Activated naive CD8-positive, alpha-beta T cell treated with anti-CD3 and anti-CD28 coated beads, Interleukin-2, amount 10 ng/mL, durations not matched to agents 7 days and 5 days (primary cell): ENCODE measurements at places on chromosomes 4 and X. TPM values are rescaled to one million over a fixed set of nuclear protein-coding genes. Genes with fewer than 3 reads are reported as not detected.

DNA sequence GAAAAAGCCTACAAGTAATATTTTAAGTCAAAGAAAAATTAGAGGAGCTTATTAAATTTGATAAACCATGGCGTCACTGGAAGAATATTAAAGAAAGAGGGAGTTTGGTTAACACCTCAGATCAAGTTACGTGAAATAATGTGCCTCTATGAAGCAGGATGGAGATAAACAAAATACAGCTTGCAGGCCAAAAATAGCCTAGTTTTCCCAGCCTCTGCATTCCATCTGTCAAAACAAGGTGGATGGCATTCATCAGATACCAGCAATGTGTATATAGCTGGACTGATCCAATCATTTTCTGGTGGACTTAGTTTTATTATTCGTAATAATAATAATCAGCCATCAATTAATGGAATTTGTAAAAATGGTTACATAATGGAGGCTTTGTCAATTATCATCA, 230.7 kb downstream of the NR3C2 start:
- DNase-seq, result no peak
- H3K27me3 ChIP-seq, result no peaks in the 10 kb centered on the region
- no peaks in the 10 kb centered on the region for H3K36me3 ChIP-seq
- peaks cover 8% of the 10 kb centered on the region for H3K4me1 ChIP-seq
- no peak overlapping the region for H3K27ac ChIP-seq
- no peak overlapping the region for H3K4me3 ChIP-seq

GRCh38 chr4:148649652-148650331, 207.6 kb upstream of the NR3C2 start:
- no peak overlapping the region for H3K27ac ChIP-seq
- no peak for DNase-seq
- H3K4me3 ChIP-seq, result no peak overlapping the region

DNA sequence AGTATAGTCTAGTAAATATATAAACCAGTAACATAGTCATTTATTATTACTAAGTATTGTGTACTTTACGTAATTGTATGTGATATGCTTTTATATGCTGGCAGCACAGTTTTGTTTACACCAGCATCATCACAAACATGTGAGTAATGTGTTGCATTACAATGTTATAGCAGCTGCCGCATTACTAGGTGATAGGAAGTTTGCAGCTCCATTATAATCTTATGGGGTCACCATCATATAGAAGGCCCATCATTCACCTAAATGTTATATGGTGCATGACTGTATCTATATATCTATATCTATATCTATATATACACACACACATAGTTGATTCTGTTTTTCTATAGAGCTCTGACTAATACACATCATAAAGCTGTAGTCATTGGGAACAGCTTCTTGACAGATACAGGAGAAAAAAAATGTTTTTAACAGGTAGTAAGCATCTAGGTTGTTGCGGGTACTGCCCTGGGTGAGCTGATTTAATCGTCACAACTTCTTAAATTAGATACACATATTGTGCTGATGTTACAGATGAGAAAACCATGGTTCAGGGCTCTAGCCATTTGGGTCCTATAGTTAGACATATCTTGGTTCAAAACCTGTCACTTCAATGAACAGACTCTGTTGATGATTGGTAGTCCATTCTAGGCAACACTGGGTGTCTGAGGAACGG, 77.9 kb downstream of the CLNK start:
- no peaks in the 10 kb centered on the region for H3K27me3 ChIP-seq
- H3K4me3 ChIP-seq, result no peak overlapping the region
- no peaks in the 10 kb centered on the region for H3K36me3 ChIP-seq
- no peaks in the 10 kb centered on the region for H3K4me1 ChIP-seq
- H3K27ac ChIP-seq, result no peak overlapping the region

- peaks cover 3% of the 10 kb centered on the region for H3K4me1 ChIP-seq
- no peak overlapping the region for H3K4me3 ChIP-seq
- H3K27me3 ChIP-seq, result peaks cover 3% of the 10 kb centered on the region
- no peaks in the 10 kb centered on the region for H3K36me3 ChIP-seq
Observed at GRCh38 chr4:7364979-7365378, 69.8 kb downstream of the PSAPL1 start.

DNA sequence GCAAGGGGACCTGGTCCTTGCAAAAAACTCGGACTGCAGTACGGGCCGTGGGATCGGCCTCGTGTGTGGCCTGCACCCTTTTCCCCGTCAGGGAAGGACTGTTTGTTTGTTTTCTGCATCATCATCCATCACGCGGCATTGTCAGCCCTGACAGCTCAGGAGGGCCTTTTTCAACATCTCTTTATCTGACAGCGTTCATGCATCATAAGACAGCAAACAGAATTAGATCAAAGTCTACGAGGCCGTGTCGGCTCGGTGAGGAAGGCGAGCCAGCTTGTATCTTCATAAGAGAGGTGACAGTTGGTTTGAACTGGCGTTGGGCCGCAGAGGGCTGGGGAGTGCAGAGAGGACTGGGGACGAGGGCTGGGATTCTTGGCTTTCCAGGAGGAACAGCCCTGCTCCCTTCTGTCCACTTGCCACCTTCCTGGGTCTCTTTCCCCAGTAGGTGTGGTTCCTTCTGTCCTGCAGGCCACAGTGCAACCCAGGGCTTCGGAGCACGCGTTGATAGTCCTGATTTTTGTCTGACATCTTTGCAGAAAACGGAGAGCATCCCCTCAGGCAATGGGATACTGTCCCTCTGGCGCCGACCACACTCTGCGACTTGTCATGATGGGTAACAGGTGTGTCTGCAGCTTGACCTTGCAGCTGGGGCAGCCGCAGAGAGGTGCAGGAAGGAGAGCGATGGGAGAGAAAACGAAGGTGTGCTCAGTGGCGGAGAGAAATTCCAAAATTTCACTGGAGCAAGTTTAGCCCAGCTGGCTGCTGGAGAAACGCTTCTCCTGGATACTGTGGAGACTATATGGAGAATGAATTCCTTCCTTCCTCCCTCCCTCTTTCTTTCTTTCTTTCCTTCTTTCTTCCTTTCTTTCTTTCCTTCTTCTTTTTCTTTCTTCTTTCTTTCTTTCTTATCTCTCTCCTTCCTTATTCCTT, 104.0 kb upstream of the SHOX start:
- H3K4me1 ChIP-seq, result no peaks in the 10 kb centered on the region
- no peak overlapping the region for H3K4me3 ChIP-seq
- H3K27me3 ChIP-seq, result no peaks in the 10 kb centered on the region
- no peaks in the 10 kb centered on the region for H3K36me3 ChIP-seq
- no peak for DNase-seq

DNA sequence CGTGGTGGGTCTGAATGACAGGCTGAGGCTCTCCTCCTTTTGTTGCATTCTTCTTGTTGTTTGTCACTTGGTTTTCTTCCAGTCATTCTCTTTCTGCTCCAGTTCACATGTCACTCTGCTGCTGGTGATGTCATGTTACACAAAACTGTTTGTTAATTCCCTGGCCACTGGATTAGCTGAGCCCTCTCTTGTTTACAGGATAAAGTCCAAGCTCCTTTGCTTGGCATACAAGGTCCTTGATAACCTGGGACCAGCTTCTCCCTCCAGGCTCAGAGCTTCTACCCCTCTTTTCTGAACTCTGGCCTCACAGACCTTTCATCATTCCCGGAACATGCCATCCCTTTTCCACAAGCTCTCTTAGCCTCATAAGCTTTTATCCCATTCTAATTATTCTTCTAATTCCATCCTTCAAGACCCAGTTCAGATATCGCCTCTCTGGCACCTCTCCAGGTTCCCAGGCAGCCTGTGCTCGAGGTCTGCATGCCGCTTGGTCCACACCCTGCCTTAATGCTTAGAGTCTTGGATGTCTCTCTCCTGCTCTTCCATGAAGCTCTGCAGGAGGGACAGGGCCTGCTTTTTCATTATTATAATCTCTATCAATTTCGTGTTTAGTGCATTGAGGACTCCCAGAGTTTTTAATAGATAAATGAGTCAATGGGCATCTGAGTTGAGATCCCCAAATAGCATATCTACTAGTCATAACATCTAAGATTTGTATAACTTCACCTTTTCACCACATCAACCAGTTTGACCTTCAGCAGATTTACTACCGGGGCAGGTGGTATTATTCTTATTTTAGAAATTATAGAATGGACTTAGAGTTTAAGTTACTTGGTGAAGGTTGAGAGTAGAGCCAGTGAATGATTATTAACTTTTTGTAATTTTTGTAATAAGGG, 98.7 kb downstream of the TMEM131L start:
- H3K4me3 ChIP-seq, result no peak overlapping the region
- H3K27ac ChIP-seq, result peak overlapping the region; percentile 49
- no peaks in the 10 kb centered on the region for H3K27me3 ChIP-seq
- H3K36me3 ChIP-seq, result peaks cover 53% of the 10 kb centered on the region
- H3K4me1 ChIP-seq, result peaks cover 30% of the 10 kb centered on the region

GRCh38 chr4:13484749-13485221, 645 bp upstream of the RAB28 start:
- peaks cover 22% of the 10 kb centered on the region for H3K4me1 ChIP-seq
- peak overlapping the region; percentile 98 for H3K27ac ChIP-seq
- H3K36me3 ChIP-seq, result peaks cover 2% of the 10 kb centered on the region

The HPGDS gene
- total RNA-seq, result not detected

The TEX13B gene
- not detected for total RNA-seq

The TEX13C gene
- not detected for total RNA-seq

The AKAP14 gene
- total RNA-seq, result not detected
